ENCODE measurements at places on chromosomes 1 and 21.

DNA sequence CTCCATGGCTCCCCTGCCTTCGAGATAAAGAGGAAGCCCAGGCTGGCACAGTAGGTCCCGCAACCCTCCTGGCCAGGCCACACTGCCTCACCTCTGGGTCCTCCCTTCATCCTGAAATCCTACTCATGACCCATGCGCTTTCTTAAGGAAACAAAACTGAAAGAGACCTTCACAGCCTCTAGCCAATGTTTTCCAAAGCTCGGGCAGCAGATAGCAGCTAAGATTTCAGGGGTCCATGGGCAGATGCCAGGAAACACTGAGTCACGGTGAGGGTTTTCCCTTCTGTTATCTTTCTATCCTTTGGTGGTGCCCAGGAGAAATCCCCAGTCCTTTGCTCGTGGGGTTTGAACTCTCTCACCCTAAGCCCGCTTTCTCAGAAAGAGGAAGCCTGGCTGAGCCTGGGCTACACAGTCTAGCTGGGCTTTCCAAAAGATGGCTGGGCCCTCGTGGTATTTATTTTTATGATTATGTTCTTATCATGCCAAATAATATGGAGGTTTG, 26.6 kb downstream of the TTC39A start:
- DNase-seq: no peak

DNA sequence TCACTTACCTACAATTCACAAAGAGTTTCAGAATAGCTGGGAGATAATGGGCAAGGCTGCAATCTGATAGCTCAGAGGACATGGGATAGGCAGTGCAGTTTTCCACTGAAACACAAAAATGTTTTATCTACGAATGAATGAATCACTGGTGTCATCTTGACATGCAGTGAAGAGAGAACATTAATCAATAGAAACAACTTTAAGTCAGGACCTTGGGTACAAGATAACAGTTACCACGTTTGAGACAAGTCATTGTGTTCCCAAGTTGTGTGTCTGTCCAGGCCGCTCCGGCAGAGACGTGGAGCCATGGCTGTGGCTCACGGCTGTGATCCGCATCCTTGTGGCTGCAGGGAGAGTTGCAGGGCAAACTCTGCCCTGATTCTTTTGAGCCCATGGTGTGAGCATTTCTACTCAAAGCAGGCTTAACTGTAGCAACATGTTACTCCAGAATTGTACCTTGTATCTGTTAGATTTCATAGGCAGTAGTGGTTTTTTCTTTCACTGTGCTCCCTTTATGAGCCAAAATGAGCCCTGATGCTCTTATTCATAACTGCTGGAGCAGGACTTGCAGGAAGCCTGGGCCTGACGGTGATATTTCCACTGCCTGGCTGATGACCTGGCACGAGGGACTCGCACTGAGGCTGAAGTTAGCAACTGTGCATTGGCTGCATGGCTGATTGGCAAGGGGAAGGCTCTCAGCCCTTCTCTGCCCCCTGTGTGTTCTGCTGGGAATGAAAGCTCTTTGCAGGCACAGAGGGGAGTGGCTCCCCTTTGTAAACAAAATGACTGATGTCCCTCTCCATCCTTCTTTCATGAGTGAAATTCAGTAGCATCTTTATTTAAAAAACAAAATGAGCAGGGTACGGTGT, 465.2 kb downstream of the AJAP1 start:
- no peak for DNase-seq

DNA sequence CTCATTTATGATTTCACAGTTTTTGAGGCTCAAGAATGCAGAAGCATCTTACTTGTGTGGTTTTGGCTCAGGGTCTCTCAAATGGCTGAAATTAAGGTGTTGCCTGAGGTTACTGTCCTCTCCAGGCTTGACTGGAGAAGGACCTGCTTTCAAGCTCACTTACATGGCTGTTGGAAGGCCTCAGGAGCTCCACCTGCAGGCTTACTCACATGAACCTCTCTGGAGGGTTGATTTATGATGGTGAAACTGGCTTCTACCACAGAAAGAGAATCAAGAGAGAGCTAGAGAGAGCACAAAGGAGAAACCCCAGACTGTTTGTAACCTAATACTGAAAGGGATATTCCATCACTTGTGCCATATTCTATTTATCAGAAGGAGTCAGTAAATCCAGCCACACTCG, 6.2 kb upstream of the KCNK2 start:
- peak; percentile 37 for DNase-seq

DNA sequence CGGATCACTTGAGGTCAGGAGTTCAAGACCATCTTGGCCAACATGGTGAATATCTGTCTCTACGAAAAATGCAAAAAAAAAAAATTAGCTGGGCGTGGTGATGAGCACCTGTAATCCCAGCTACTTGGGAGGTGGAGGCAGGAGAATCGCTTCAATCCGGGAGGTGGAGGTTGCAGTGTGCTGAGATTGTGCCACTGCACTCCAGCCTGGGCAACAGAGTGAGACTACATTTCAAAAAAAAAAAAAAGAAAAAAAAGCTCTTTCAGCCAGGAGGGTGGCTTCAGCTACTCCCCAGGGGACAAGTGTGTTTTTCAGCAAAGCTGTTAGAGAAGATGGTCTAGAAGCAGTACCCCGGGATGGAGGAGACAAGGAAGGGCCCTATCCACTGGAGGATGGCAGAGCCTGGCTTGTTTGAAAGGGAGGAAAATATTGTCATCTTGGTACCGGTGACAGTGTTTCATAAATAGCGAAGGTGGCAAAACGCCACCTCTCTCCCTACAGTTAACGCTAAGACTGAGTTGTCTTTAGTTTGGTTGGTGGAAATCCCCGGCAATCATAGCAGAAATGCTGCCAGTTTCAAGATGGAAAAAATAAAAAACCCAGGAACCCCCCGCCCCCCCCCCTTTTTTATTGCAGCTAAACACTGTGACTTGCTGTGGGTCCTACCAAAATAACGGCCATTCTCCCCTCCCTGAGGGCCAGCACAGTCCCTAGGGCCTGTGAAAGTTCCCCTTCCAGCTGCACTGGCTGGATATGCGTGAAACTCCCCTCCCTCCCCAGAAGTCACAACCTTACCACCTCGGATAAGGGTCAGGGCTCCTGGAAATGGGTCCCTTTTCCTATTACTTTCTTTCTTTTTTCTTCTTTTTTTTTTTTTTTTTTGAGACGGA, 3.5 kb downstream of the PIK3CD start:
- DNase-seq: peak; percentile 9

GRCh38 chr1:178772952-178773351, 47.9 kb downstream of the RALGPS2 start:
- no peak for DNase-seq

- no peak for DNase-seq
Observed at GRCh38 chr1:41863718-41864117, 55.0 kb downstream of the HIVEP3 start.

DNA sequence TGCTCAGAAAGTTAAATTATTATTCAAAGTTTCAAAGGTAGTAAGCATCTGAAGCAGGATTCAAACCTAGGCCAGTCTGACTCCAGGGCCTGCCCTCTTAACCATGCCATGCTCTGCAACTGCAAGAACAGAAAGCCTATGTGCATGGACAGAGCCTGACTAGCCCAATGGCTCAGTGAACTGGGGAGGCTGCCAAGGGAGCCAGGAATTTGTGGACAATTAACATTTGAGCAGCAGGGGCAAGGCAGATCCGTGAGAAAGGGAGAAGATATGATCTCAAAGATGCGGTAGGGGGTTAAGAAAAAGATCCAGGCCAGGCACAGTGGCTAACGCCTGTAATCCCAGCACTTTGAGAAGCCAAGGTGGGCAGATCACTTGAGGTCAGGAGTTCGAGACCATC, 6.5 kb upstream of the ATP1A4 start:
- DNase-seq: no peak

DNA sequence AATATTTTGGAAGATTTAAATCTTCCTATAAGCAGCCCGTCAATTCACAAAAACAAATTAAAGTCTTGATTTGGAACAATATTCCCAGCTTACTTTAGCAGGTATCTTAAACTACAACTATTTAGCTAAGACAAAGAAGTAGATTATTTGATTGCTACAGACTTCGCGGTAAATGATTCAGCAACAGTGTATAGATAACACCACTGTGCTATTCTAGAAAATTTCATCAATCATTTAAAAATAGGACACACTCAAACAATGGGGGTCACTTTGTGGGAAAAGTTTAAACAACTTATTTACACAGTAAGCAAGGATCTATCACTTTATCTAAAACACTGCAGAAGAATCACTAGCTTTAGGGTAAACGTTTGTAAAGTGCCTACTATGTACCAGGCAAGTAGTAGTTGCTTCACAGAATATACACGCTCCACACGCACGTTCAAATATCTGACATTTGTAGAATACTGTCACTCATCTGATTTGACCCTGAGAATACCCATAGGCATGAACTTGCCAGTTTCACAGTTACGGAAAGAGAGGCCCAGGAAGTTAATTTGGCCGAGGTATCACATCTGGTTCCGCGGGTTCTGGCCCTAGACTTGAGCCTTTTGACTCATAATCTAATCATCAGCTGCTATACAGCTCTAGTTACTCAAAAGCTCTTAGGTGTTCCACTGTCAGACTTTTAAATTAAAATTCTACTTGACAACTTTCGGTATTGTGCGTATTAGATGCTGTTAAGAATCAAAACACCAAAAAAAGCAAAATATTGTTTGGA, 876 bp downstream of the DENND2C start:
- DNase-seq: peak; percentile 10

DNA sequence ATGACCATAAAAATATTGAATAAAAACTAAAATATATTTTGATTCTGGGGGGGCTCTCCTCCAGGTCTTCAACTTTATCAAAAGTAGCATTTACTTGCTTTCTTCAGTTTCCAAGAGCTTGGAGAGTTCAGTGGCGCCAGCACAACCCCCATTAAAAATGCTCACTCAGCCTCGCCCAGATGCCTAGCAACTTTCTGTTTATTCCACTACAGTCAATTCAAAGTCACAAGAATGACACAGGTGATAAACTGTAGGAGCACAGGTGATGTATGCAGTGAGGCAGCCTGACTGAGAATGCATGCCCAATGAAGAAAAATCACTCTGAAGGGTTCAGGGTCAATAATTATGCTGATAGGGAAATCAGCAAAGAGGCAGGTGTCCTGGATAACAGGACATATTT, 159.4 kb upstream of the ATP1B1 start:
- no peak for DNase-seq

DNA sequence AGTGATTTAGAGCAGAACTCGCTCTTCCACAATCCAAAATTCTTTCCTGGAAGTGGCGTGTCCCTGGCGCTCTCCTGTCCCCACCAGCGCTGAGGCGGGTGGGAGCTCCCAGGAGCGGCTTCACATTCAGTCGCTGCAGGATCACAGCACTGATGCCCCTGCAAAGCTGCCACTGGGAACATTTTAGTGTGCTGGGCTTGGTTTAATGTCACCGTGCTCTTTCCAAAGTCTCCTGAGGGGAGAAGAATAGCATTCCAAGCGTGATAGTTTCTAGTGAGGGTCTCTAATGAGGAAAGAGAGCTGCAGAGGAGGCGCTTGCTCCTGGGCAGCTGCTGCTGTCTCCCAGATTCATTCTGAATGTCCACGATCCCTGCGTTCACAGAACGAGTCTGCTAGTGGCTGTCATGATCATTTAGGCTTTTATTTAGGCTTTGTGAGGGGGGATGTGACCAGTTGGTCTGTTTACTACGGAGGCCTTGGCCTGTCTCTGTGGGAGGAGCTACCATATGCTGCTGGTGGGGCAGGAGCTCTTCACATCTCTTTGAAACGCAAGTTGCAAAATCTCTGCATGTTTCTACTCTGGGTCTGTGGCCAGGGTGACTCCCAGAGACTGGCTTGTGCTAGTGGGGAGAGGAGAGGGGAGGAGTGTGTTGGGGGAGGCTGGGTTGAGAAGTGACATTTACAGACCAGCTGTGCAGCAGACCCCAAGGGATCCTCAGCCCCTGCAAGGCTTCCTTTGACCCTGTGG, 23.4 kb downstream of the OLFML3 start:
- no peak for DNase-seq

GRCh38 chr1:42964044-42964812, 5.6 kb upstream of the SLC2A1 start:
- DNase-seq: no peak

- no peak for DNase-seq
Observed at GRCh38 chr1:202645097-202645476, 65.2 kb downstream of the SYT2 start.

- DNase-seq: peak; percentile 99
Observed at GRCh38 chr21:18443701-18444100, 40.1 kb upstream of the TMPRSS15 start.

- peak; percentile 21 for DNase-seq
Observed at GRCh38 chr1:101257500-101258325, 20.9 kb downstream of the S1PR1 start.

GRCh38 chr1:194256010-194256409, 1069.6 kb upstream of the B3GALT2 start:
- DNase-seq: no peak

- no peak for DNase-seq
Observed at GRCh38 chr21:38206646-38207045, 50.1 kb upstream of the KCNJ15 start.

- DNase-seq: no peak
Observed at GRCh38 chr1:165696625-165697100, 1.7 kb downstream of the ALDH9A1 start.

DNA sequence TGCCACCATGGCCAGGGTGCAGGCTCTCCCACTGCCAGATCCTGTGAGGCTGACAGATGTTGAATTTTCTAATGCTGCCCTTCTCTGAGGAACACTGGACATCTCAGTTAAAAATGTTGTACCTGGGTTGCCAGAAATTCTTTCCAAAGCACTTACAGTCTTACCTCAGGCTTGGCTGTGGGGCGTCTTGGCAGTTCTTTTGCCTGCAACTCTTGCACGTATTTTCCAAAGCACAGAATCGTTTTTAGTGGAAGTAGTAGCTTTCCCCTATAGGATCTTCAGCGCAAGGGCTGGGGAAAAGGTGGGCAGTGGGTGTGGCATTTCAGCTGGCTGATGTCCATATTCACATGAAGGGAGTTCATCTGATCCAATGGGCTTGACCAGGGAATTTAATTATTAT, 53.9 kb downstream of the EDN2 start:
- DNase-seq: no peak

Data from MM.1S (cell line).